Lower lobe of right lung (tissue), 2 donors: ENCODE measurements at places on chromosomes 5 and 9. TPM values are rescaled to one million over a fixed set of nuclear protein-coding genes. Genes with fewer than 3 reads are reported as not detected.

The OMD gene
- total RNA-seq = 4.1 TPM

The PCDHGA12 gene
- total RNA-seq = 5.9 TPM

The CCDC69 gene
- total RNA-seq = 79.0 TPM

The C5orf58 gene
- not detected for total RNA-seq

The MRPL36 gene
- 25.1 TPM for total RNA-seq

The N4BP3 gene
- total RNA-seq = 7.9 TPM

The TJP2 gene
- total RNA-seq = 124 TPM

The WDR31 gene
- 4.5 TPM for total RNA-seq

The TAS2R1 gene
- total RNA-seq = not detected

The WDR38 gene
- total RNA-seq = 6.6 TPM

The PTGS1 gene
- 14.9 TPM for total RNA-seq

The ZFR gene
- total RNA-seq = 53.8 TPM

The SLC23A1 gene
- 1.4 TPM for total RNA-seq

The FAM120AOS gene
- total RNA-seq = 45.0 TPM

The IL9 gene
- not detected for total RNA-seq

The NR3C1 gene
- total RNA-seq = 110 TPM

The GABRA1 gene
- total RNA-seq = not detected

The CTXN3 gene
- total RNA-seq = not detected

The PCDHA9 gene
- total RNA-seq = 0.32 TPM

The OR1Q1 gene
- not detected for total RNA-seq

The GADD45G gene
- total RNA-seq = 14.4 TPM

The PCDHB4 gene
- total RNA-seq = 2.2 TPM

The CNTFR gene
- 2.5 TPM for total RNA-seq

The CSF1R gene
- total RNA-seq = 78.2 TPM

The MPDZ gene
- total RNA-seq = 31.3 TPM

The CYLC2 gene
- total RNA-seq = not detected

The DBH gene
- total RNA-seq = not detected

The CDC20B gene
- 0.24 TPM for total RNA-seq

The ANKRD55 gene
- total RNA-seq = 0.41 TPM

The BSPRY gene
- 8.4 TPM for total RNA-seq

The GMCL2 gene
- total RNA-seq = not detected

The FAM200C gene
- total RNA-seq = 6.1 TPM

The PRKACG gene
- not detected for total RNA-seq

The GPR150 gene
- total RNA-seq = 0.18 TPM

The NEURL1B gene
- total RNA-seq = 24.8 TPM

The PCDHGA7 gene
- total RNA-seq = 1.9 TPM

The HSD17B4 gene
- 364 TPM for total RNA-seq

The PCDHGB2 gene
- total RNA-seq = 3.7 TPM

The SPRY4 gene
- 42.7 TPM for total RNA-seq

The PDE4D gene
- total RNA-seq = 71.3 TPM

The SAPCD2 gene
- total RNA-seq = 0.86 TPM

The CDH9 gene
- not detected for total RNA-seq

The KIF4B gene
- not detected for total RNA-seq

The IFNA2 gene
- not detected for total RNA-seq

The DENND1A gene
- total RNA-seq = 23.0 TPM

The SUSD3 gene
- total RNA-seq = 5.3 TPM

The NPDC1 gene
- total RNA-seq = 124 TPM

The NRG2 gene
- 1.6 TPM for total RNA-seq

The BHMT gene
- not detected for total RNA-seq

The LHX2 gene
- total RNA-seq = not detected

The CTNND2 gene
- 6.0 TPM for total RNA-seq

The GARIN3 gene
- total RNA-seq = not detected

The LYRM7 gene
- total RNA-seq = 5.5 TPM
